Forelimb muscle (tissue), 1 donor: ENCODE measurements at places on chromosomes 11 and 22.

GRCh38 chr11:116851626-116852025 is 14.2 kb upstream of the APOA1 start:
- no peak for DNase-seq

GRCh38 chr11:2519517-2519861 is 74.7 kb downstream of the KCNQ1 start:
- DNase-seq: no peak

- no peak for DNase-seq
Observed at GRCh38 chr11:110452720-110453119, 23.0 kb downstream of the FDX1 start.

DNA sequence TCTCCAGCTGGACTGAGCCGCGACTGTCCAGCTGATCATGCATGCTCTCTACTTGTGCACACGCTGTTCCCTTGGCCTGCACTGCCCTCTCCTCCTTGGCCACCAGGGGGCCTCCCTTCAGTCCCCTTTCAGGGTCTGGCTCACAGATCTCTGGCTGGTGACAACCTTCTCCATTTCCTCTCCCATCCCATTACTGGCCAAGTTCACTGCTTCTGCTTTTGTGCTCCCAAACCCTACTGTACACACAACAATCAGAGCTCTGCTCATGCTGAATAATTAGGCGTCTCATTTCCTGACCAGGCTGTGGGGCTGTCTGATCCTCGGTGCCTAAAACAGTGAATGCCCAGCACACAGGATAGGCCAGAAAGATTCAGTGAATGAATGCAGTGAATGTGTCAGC is 224.0 kb upstream of the NARS2 start:
- peak; percentile 17 for DNase-seq

GRCh38 chr11:73585834-73586575 is 11.9 kb downstream of the FAM168A start:
- no peak for DNase-seq

DNA sequence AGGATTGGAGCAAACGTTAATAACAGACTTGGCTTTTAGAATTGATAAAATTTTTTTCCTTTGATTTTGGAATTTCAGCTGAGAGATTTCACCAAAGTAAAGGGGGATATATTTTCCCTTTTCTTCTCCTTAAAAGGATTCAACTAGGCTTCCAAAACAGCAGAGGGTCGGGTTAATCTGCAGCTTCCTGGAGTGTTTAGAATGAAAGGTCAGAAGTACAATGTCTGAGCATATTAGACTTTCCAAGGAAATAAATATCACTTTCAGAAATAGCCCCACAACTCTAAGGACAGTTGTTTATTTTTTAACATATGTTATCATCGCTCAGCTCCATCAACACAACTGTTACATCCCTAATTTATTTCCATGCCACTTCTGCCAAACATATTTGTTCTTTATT is 1532.9 kb upstream of the RAG2 start:
- DNase-seq: no peak

DNA sequence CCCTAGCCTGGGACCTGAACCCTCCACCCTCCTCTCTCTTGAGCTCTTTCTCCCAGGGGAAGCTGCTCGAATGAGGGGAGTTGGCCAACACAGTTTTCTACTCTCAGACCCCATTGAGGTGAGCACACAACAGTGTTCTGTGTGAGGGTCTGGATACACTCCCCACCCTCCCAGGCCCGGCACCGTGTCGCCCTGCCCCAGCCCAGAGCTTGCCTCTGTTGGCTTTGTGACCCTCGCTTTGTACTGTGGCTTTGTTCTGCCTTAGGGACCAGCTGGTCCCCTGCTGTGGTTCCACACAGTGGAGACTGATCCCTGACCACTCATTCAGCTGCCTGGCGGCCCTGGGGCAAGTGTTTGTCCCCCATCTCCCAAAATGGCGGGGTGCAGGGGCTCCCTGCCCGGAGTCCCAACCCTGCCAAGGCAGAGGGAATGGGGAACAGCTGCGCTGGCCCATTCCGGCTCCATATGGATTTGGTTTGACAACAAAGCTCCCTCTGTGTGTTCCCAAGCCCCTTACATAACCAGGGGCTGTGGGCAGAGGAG is 8.3 kb downstream of the ST3GAL4 start:
- DNase-seq: no peak

- no peak for DNase-seq
Observed at GRCh38 chr11:73396251-73396930, 20.2 kb downstream of the RELT start.

DNA sequence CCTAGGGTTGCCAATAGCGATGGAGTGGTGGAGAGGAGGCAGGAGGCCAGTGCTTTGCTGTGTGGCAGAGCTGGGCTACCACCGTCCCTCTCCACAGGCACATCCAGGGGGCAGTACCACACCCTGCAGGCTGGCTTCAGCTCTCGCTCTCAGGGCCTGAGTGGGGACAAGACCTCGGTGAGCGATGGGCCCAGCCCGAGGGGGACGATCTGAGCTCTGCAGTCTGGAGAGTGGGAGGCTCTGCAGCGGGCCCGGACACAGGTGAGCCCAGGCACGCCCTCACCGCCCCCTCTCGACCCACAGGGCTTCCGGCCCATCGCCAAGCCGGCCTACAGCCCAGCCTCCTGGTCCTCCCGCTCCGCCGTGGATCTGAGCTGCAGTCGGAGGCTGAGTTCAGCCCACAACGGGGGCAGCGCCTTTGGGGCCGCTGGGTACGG is 2.5 kb downstream of the PKP3 start:
- DNase-seq: no peak

DNA sequence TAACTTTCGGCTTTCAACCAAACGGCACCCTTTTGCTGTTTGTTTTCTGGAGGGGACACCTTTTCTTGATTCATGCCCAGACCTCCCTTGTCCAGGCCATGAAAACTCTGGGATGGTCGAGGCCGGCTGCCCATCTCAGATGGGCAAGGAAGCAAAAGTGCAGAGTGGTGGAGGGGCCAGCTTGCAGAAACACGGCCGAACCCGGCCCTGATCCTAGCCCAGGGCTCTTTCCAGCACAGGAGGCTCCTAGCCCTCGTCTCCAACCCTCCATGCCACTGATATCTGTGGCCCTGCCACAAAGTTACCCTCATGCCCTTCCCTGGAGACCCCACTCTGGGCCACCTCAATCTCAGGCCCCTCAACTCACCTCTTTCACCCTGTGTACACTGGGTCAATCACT is 18.9 kb upstream of the SLC22A12 start:
- no peak for DNase-seq

DNA sequence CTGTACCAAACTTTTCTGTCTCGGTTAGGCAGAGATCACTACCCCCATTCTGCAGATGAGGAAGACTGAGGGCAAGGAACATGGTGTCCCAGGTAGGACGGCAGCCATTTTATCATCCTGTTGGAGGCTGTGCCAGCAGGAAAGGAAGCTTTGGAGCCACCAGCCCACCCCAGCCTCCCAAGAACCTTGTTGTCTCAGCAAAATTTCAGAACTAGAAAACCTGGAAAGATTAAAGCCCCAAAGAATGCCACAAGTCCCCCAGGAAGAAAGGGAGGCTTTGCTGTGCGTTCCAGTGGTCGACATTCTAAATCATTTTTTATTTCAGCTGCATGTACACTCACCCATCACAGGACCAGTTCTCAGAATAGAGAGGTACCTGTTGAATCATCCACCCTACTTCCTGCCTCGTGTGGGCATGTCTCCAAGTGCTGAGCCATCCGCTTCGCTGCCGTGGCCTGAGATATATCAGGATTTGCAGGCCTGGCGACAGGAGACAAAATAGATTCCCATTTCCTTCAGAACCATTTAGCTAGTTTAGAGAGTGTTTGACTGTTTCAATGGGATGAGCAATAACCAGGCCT is 13.0 kb upstream of the EIF3D start:
- DNase-seq: no peak

DNA sequence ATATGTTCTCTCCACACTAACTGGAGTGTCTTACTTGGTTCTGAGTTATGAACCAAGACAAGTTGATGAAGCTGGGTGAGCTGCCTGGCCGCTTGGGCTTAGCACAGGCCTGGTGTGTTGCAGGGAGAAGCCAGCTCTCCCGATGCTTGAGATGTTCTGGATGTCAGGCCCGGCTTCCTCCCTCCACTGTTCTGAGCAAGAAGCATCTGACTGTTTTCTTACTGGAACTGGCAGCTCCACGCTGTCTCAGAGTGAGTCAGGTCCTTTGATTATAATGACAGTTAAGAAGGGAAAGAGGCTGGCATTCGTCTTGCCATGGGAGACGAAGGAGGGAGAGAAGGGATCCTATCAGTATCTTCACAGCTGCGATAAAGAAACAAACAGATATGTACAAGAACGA is 46.5 kb upstream of the CRTAM start:
- DNase-seq: no peak

GRCh38 chr11:73287400-73288101 is 15.4 kb downstream of the P2RY6 start:
- no peak for DNase-seq

DNA sequence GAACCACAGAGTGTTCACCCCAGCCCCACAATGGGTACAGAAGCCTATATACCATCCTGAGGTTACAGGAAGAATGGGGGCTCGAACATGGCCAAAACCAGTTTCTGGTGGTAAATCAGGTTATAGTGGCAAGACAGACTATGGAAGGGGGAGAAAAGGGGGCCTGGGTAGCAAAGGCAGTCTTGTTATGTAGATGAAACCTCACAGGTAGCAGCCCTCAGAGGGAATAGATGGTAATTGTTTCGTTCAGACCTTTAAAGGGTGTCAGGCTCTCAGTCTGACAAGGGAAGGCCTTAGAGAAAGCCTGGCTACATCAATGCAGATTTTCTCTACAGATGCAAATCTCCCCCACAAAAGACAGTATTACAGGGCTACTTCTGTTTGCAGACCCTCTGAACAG is 3.4 kb downstream of the CAPN1 start:
- DNase-seq: no peak

- DNase-seq: no peak
Observed at GRCh38 chr11:77542296-77542695, 47.5 kb upstream of the AQP11 start.

GRCh38 chr11:14022251-14022650 is 59.7 kb downstream of the SPON1 start:
- DNase-seq: no peak

DNA sequence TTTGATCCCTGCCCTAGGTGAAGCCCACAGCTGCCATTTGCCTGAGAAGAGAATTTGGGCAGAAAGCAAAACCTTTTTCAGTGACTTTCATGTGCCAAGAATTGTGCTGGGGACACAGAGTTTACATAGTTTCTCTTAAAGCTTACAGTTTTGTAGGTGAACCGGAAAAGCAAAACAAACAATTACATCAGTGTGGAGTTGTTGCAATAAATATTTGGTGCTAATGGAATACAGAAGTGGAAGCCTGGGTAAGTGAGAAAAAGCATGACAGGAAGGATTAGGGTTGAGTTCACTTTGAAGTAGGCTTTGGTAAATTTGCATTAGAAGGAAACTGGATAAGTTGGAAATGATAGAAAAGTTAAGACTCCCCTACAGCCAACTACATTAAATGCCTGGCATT is 82.7 kb downstream of the RASSF10 start:
- no peak for DNase-seq

DNA sequence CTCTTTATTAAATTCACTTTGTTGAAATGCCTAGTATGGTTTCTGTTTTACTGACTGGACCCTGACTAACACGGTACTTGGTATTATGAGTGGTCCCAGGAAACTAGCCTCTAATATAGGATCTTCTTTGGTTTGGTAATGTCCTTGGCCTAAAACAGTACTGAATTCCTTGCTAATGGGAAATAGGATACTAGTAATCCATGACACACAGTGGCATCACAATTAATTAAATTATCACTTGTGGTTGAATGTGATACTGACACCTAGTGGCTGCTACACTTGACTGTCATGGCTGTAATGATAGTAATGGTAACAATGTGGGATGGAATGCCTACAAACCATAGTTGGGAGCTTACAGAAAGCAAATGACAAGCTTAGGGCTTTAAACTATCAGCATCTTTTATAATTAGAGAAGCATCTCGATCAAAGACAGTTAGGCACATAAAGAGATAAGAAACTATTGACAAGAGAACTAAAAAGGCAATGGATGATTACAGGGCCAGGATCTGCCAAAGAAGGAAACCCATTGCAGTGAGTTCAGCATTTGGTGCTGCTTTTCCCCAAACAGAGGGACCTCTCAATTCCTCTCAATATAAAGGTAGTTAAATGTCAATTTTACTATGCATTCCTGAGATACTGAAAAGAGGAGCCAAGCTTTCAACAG is 8.6 kb downstream of the DNHD1 start:
- no peak for DNase-seq

- no peak for DNase-seq
Observed at GRCh38 chr11:2138068-2138430, 1.1 kb downstream of the IGF2 start.

DNA sequence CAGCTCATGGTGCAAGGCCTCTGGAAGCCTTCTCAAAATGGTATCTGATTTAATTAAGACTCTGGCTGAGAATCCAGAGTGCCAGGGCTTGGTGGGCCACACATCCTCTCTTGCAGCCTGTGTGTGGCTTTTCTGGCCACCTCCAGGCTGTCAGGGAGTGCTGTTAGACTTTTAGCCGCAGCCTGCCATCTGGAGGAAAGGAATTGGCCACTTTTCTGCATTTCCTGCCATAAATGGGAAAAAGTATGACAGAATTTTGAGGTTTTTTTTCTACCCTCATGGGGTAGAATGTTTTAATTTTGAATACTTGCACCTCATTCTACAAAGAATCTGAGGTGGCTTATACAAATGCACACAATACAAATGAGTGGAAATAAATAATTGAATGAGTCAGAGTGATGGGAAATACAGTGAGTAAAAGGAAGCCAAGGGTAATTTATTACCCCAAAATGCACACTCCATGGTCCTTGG is 218.4 kb downstream of the ADAMTS15 start:
- no peak for DNase-seq

GRCh38 chr11:79294845-79295731 is 145.7 kb downstream of the TENM4 start:
- no peak for DNase-seq

DNA sequence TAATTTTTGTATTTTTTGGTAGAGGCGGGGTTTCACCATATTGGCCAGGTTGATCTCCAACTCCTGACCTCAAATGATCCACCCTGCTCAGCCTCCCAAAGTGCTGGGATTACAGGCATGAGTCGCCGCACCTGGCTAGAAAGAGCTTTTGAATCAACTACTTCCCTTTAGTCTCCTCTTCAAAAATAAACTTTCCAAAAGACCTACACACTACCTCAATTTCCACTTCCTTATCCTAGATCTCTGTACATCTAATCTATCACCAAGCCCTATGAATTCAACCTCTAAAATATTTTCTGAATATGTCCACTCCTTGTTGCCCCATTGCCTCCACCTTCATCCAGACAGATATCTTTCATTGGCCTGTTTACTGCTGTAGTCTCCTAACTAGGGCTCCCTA is 13.1 kb upstream of the DDX6 start:
- no peak for DNase-seq

GRCh38 chr11:128477811-128478210 is 109.5 kb downstream of the ETS1 start:
- no peak for DNase-seq

DNA sequence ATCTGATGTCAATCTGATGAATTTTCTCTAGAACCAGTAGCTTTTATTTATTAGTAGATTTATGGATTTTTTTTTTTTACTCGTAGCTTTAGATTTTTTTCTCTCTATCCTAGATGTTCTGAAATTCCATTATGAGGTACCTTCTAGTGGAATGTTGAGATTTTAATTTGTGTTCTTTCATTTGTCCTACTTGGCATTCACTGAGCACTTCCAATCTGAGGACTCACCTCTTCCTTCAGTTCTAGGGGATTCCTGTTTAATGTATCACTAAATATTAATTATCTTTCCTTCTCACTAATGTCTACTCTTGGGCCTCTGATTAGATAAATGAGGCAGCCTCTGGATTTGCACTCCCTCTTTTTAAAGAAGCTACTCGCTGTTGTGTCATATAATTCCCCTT is 40.2 kb upstream of the WNT7B start:
- no peak for DNase-seq
